Islet precursor cell (in vitro differentiated cells): ENCODE measurements at places on chromosomes 3 and 15.

DNA sequence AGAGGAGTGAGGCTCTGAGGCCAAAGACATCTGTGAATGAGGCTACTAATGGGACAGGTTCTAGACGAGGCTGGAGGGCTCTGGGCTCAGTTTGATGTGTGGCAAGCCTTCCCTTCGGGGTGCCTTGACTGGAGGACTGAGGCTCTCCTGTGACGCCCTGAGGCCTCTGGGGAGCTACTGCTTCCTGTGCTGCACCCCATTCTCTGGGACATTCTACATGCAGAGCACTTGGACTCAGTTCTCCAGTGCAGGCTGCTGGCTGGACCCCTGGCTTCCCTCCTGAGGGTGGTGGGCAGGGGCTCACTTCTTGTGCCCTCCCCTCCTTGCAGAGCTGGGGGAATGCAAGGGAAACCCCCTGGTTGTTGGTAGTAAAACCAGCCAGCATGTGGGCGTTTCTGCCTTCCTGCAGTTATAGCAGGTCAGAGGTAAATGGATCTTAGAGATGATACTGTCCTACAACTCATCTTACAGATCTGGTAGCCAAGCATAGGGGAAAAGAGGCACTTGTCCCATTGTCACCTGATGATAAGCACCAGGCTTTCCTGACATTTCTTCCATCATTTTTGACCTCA is 133.3 kb downstream of the CHDH start:
- DNase-seq: peak; percentile 40

DNA sequence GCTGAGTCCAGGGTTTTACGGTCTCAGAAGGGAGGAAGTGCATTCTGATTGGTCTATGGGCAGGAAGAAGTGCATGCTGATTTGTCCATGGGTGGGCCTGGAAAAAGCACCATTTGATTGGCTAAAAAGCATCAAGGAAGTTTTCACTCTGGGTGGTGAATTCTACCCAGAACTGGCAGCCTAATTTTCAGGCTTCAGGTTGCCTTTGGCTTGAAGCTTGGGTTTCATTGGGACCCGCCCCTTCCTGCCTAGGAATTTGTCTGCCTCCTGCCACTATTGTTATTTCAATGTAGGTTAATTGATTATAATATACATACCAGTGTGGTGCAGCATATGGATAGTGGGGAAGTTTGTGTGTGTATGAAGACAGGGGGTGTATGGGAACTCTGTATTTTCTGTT is 1355.9 kb downstream of the SI start:
- DNase-seq: no peak

DNA sequence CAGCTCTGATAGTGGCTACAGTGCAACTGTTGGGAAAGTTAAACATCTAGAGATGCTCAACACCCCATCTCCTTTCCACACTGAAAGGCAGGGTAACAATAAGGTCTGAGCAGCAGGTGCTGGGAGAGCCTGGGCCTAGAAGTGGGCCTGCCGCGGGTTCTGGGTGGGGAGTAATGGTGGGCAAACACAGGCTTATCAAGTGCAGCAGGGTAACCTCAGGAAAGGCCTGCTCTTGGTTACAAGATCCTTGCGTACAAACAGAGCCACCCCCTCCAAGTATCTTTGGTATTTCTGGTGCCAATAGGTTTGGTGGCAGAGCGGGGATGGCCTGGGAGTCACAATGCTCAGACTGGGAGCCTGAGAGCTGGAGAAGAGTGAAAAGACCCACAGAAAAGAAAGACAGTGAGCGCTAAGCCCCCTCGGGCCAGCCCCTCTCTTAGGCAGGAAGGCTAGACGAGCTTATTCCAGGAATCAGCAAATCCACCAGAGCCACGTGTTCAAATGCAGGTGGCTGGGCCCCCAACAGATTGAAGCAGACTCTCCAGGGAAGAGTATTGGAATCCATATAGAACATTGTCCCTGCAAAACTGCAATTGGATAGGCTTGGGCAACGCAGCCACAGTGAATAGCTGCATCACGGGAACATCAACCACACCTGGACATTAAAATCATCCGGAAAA is 2.7 kb downstream of the IQSEC1 start:
- DNase-seq: no peak

DNA sequence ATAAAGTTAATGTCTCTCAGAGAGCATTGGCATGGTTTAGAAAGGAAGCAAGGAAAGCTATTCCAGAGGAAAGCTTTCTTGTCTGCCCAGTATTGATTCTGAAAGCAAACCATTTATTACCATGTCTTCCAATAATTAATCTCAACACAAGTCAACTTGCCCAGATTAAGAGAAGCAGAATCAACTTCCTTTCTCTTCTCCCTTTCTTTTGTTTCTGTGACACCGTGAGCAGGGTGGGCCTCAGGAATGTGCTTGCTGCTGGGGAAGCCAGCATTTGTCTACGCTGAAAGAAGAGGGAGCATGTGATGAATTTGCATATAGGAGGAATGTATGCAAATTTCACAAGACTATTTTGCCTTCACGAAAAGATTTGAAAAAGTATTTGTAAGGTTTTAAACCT is 368.6 kb upstream of the ROPN1 start:
- DNase-seq: no peak

GRCh38 chr15:95565016-95565600 is 765.4 kb upstream of the NR2F2 start:
- DNase-seq: no peak

GRCh38 chr15:70321172-70321819 is 223.6 kb upstream of the TLE3 start:
- no peak for DNase-seq

GRCh38 chr3:3919316-3919715 is 120.1 kb downstream of the LRRN1 start:
- no peak for DNase-seq

DNA sequence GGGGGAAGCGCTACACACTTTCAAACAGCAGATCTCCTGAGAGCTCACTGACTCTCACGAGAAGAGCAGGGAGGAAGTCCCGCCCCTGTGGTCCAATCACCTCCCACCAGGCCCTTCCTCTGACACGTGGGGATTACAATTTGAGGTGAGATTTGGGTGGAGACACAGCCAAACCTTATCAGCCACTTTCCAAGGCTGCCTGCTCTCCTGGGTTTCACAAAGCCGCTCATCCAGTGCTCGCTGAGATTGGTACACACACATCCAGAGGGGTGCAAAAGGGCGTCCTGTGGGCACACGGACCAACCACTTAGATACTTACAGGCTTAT is 23.1 kb downstream of the XXYLT1 start:
- peak; percentile 25 for DNase-seq

GRCh38 chr3:54954022-54954421 is 26.2 kb upstream of the LRTM1 start:
- peak; percentile 98 for DNase-seq

GRCh38 chr15:90001683-90002427 is 731 bp downstream of the ZNF710 start:
- peak; percentile 70 for DNase-seq

DNA sequence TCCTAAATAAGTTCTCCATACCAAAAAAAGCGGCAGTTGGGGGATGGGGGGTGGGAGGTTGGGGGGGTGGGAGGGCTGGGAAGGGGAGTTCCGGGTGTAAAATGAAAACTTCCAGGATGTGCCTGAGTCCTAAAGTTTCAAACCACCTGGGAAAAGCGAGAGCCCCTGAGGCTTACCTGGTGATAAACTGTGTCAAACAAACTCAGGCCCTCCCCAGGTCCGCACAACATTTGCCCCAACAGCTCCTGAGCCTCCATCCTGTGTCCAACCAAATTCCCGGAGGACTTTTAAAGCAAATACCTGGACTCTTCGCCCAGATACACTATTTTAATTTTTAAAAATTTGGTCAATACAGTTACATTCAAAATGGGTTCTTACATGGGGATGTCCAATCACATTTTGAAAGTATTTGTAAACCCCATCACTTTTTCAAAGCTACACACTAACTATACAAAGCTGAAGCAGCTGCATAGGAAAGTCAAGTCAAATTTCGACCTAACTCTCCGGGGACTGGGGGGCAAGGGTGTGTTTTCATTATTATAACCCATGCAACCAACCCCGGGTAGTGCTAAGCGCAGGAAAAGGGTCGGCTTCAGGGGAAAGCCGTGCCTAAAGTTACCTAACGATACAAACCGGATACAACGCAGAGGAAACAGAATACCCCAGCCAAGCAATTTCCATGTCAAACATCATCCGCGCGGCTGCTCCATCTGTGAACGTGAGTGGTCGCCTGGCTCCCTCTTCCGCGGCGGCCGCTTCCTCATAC is 685 bp upstream of the FOXB1 start:
- no peak for DNase-seq

- DNase-seq: no peak
Observed at GRCh38 chr3:140449413-140450256, 228.2 kb upstream of the TRIM42 start.

- no peak for DNase-seq
Observed at GRCh38 chr15:82298520-82298919, 35.9 kb downstream of the SAXO2 start.

DNA sequence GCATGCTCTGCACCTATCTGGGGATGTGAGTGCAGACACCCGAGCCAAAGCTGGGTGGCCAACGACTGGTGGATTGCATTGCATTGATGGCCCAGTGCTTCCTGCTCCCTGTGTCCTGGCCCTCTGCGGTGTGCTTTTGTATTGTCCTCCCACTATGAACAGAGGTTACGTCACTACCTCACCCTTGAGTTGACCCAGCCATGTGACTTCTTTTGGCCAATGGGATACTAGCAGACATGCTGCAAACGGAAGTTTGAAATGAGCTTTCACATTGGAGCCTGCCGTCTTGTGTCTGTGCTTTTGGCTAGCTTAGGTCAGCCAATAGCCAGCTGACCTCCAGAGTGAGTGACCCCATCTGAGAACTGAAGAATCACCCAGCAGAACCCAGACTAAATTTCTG is 15.3 kb upstream of the TBC1D21 start:
- DNase-seq: no peak

GRCh38 chr3:32876920-32877319 is 59.1 kb downstream of the TRIM71 start:
- no peak for DNase-seq

DNA sequence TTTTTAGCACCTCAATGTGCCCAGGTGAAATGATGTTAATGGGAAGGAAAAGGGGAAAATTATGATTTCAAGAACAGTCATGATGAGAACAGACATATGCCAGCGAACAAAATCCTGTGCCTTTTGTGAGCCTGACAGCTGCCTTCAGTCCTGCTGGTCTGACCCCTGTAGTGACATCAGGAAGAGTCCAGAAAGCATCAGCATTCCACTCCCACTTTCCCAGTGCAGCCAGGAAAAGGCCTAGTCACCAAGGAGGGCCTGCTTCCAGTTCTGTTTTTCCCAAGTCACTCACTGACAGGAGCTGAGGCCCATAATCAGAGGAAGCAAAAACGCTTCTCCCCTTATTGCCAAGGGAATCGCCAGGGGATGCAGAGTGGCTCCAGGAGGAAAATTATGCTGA is 218.4 kb downstream of the ABHD5 start:
- no peak for DNase-seq

DNA sequence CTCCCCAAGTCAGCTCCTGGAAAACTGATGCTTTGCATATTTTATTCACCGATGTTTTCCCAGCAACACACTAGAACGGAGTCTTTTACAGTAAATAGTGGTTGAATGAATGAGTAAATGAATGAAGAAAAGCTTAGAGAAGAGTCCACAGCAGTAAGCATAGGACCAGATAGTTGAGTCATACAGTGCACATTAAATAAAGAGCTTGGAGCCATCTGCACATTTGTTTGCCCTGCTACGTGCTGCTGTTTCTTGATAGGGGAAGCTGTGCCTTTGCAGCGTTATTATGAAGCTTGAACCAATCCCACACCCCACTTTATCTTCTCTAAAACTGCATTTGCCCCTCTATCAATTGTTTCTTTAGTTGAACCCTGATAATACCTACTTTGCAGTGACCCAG is 1.2 kb downstream of the FAM98B start:
- no peak for DNase-seq

DNA sequence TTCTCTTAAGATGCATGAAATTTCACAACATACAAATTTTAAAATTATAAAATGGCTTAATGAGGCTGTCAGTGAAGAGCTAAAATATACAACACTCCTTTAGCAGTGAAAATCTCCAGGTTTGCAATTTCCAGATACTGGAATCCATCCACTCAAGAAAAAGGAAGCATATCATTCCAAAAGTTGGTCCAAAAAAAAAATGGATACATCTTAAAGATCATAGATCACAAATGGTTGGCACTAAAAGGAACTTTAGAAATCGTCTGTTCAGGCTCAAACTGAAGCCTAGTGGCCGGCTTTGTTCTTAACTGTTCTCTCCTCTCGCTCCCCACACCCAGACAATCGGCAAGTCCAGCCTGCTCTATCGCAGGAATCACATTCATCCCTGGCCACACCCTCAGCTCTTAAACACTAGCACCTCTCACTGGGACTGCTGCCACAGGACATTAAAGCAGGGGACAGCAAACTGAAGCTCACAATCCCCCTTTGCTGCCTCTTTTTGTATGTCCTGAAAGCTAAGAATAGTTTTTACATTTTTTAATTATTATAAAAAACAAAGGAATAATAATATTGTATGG is 130.3 kb upstream of the CDIN1 start:
- DNase-seq: peak; percentile 69

GRCh38 chr15:95105229-95105628 is 873.9 kb downstream of the MCTP2 start:
- DNase-seq: no peak

DNA sequence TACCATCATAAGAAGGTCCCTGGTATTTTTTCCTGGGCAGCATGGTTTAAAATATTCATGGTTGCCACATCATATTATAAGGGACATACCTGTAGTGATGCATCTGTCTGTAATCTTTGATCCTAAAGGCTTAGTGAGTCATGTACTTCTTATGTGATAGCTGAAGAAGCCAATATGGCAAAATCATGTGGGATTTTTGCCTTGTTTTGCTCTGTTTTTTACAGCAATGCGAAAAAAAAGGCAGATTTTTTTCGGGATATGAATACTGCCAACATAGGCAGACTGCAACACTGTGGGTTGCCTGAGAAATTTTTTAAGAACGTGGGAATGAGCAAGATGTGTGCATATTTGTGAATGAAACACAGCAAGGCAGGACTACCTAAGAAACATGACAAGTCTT is 11.3 kb upstream of the PYGO1 start:
- DNase-seq: no peak

- DNase-seq: no peak
Observed at GRCh38 chr15:49309889-49310288, 113.2 kb upstream of the FGF7 start.

GRCh38 chr15:34721802-34722438 is 32.9 kb downstream of the GJD2 start:
- peak; percentile 98 for DNase-seq

DNA sequence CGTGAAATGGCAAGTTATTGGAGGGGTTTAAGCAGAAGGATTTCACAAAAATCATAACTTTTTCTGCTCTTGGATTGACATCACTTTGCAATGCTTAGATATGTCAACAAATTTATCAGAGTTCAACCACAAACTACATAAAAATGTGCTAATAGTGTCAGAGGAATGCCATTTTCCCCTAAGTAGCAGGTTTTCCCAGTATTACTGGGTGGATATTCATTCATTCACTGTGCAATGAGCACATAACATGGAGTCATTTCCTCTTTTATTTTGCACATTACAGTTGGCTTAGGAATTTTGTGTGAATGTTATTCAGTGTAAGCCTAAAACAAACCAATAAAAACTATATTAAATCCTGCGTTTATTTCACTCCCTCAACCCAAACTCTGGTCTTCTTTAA is 537.3 kb upstream of the MCTP2 start:
- no peak for DNase-seq
